ENCODE measurements at places on chromosomes 5 and 9.

DNA sequence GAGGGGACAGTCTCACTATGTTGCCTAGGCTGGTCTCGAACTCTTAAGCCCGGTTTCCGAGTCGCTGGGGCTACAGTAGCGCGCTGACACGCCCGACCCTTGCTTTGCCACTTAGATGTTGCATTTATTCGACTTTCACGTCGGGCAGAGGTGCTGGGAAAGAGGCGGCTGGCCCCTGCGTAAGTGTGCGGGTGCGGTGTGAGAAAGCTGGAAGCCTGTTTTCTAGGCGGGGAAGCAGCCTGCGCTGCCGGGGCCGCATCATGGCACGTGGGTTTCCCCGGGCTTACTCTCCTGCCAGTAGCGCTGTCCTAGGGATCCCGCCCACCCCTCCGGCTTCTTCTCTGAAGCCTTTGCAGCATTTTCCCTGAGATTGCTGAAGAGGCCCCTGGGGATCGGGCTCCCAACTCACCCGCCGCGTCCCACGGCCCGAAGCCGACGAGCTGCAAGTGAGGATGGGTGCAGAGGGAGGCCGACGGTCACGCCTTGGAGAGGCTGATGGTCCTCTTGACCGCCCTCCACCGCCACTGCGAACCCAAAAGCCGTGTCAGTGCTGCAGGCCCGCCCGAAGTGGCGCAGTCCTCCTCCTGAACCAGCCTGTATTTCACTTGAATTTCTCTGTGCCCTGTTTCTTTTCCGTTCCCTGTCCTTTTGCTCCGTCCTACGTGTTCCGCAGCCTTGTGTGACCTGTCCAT, 5.8 kb upstream of the TRIM41 start:
- peak; percentile 81 for DNase-seq

DNA sequence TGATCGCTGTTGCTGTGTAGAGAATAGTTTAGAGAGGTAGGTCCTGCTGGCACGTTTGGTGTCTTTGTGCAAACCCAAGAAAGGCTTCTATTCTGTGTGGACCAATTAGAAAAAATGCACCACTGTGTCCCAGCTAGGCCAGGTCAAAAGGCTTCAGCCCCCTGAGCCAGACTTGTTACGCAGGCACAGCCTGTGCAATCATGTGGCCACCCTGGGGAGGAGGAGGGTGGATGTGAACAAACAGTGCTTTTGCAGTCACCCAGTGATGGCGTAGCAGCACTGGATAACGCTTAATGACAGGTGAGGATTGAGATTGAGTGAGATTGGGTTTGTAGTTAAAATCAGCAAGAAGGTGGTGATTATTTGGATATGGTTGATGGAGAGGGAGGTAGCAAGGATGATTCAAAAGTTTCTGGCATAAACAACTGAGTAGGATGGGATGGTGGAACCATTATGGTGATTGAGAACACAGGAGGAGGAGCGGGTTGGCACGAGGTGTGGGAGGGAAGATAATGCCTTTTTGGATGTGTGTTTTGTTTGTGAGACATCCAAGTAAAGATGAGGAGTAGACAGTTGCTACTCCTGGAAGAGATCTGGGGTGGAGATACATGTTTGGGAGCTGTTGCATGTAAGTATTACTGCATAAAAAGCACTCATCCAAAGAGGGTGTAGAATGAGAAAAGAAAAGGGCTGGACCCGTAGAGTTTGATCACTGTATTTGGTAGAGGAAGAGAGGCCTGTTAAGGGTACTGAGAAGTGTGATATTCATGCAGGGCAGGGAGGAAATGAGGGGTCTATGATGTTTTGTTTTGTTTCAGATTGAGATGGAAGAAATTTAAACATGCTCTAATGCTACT, 6.7 kb downstream of the GCNT1 start:
- DNase-seq, result no peak

GRCh38 chr9:4435197-4435596, 55.1 kb upstream of the SLC1A1 start:
- DNase-seq, result peak; percentile 71

DNA sequence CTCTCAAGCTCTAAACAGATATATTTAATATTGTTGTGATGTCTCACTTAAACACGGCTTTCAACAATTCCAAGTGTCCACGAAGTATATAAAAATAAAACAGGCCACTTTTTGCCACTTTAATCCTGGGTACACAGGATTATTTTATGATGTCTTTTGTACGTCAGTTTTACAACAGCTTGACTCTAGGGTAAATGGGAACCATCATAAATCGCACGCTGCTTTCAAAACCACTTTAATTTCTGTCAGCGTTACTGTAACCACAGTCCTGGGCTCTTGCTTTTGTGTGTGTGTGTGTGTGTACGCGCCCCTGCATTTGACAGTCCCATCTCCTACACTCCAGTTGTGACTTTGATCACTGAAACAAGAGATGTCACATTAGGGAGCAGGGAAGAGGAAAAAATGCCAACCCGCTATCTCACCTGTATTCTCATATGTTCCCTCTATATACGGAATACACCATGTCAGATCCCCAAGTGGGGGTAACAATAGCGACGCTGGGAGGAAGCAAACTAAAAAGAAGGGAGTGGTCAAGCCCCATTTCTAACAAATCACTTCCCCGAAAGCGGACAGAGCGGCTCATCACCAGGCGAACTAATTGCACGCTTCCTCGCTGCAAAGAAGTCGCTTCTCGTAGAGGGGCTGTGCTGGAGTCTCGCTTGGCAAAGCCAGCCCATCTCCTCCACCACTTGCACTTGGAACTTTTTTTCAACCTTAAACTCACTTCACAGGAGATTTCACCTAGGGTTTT, 1.2 kb downstream of the BNC2 start:
- peak; percentile 44 for DNase-seq

DNA sequence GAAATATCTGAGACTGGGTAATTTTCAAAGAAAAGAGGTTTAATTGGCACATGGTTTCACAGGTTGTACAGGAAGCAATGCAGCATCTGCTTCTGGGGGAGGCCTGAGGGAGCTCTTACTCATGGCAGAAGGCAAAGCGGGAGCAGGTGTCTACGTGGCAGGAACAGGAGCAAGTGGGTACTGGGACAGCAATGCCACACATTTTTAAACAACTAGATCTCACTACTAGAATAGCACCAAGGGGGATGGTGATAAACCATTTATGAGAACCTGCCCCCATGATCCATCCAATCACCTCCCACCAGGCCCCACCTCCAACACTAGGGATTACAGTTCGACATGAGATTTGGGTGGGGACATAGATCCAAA, 47.6 kb upstream of the HOMER1 start:
- DNase-seq, result no peak

- no peak for DNase-seq
These were observed 4.0 kb upstream of the BARHL1 start for GRCh38 chr9:132578367-132578932.

DNA sequence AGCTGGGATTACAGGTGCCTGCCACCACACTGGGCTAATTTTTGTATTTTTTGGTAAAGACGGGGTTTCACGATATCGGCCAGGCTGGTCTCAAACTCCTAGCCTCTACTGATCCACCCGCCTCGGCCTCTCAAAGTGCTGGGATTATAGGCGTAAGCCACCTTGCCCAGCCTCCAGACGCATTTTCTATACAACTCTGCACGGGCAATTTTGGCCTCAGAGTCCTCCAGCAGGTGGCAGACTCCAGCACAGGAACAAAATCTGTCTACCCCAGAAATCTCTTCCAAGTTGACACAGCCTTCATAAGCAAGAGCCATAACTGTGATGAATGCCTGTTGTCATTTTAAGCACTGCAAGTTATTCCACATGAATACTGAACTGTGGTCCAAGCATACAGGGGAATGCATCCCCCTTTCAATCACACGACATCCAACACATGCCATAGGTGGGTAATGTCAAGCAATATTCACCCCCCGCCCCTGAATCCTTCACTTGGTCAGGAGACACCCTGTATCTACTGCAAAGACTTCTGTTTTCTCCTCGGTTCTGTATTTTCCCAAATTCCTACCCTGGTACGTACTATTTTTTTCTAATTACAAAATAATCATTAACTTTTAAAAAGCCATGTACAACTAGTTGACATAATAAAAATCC, 50.8 kb downstream of the ALDH7A1 start:
- DNase-seq, result peak; percentile 44

DNA sequence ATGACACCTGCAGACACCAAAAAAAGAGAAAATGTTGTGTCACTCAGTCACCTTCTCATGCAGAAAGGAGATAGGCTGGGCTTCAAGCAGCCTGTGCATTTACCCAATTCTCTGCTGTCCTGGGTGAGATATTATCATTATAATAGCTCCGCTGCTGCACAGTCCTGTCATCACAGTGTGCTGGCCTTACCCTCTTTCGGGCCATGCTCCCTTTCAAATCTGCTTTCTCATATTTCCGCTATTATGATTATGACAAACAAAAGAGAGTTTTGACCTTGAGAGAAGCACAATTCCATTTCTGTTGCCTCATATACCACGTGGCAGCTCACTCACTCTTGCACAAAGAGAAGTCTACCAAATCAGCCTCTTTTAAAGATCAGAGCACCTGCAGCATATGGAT, 1350.1 kb upstream of the ACO1 start:
- DNase-seq, result no peak

DNA sequence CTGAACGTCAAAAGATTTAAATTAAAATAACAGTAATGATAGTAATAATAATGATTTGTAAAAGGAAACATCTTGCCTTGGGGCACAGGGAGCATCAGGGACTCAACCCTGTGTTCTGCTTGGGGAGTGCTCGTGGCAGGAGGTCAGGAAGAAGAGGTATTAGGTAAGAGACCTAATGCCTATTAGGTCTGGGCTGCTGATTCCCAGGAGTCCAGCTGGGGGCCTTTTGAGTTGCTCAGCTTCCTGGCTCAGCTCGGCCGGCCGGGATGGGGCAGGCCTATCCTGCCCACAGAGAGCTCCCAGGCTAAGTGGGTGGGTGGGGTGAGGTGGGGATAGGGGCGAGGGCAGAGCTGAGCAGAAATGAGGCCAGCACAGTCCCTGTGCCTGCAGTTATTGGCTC, 17.5 kb downstream of the LMX1B start:
- DNase-seq, result peak; percentile 80

- peak; percentile 85 for DNase-seq
These were observed 10.3 kb downstream of the WWC1 start for GRCh38 chr5:168301593-168302390.

- peak; percentile 10 for DNase-seq
These were observed 88.5 kb upstream of the SLC27A6 start for GRCh38 chr5:128876569-128877382.

GRCh38 chr5:55557123-55557522, 22.4 kb upstream of the PLPP1 start:
- no peak for DNase-seq

DNA sequence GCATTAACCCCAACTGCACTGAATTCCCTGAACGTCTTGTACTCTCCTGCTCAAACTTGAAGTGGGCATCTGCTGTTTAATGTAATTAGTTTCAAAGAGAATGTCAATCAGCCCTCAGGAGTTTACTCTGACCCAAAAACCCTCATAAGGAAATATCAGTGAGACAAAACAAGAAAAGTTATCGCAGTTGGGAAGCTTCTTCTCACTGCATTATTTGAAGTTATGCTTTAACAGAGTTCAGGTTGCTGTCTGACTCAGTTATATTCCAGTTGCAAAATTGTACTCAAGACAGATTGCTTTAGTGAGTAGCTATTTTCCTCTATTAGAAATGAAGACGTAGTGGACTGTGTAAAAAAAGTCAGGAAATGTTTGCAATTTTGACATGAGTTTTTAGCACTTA, 52.1 kb downstream of the PPIC start:
- DNase-seq, result no peak

GRCh38 chr5:130805648-130806047, 359.4 kb downstream of the HINT1 start:
- no peak for DNase-seq

GRCh38 chr9:112334432-112334841, 1.0 kb upstream of the PTBP3 start:
- DNase-seq, result no peak

DNA sequence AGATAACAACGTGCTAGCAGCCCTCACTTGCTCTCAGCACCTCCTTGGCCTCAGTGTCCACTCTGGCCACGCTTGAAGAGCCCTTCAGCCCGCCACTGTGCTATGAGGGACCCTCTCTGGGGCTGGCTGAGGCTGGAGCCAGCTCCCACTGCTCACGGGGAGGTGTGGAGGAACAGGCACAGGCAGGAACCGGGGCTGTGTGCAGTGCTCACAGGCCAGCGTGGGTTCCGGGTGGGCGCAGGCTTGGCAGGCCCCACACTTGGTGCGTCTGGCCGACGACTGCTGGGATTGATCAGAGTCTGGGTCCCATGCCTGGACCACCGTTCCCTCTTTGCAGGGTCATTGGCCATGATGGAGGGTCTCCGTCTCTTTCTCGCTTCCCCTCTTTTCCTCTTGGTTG, 194.3 kb upstream of the GRAMD2B start:
- no peak for DNase-seq

- DNase-seq, result peak; percentile 35
These were observed 96.5 kb downstream of the PRRT1B start for GRCh38 chr9:131641618-131642495.

DNA sequence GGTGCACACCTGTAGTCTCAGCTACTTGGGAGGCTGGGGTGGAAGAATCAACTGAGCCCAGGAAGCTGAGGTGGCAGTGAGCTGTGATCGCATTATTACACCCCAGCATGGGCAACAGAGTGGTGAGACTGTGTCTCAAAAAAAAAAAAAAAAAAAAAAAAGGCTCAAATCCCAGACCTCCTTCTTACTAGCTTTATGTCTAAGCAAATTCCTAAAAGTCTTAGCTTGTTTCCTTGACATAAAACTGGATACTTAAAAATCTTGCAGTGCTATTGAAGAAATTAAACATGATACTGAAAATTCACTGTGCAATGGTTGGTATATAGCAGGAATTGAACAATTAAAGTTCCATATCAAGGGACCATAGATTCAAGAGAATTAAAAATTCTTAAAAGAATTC, 45.0 kb downstream of the PCDHGC5 start:
- no peak for DNase-seq

DNA sequence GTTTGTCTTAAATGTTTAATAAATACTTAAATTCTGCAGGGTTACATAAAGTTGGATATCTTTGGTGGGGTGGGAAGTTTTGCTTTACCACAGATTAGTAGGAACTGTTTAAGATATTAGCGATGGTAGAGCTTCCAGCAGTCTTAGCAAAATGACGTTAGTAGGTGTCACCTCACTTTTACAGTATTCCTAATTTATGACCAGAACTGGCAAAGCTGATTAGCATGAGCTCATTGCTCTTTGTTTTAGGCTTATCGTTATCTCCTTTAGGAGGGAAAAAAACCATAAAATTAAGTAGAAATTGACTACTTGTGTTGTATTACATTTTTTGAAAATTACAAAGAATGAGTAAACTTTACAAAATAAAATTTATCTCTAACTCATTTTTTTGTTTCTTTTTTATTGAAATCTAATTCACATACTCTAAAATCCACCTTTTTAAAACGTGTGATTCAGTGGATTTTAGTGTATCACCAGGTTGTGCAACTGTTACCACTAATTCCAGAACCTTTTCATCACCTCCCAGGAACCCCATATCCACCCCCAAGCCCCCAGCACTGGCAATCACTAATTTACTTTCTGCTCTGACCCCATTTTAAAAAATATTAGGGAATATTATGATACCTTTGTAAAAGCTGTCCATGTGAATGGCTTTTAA, 129.5 kb downstream of the TRIO start:
- DNase-seq, result no peak

DNA sequence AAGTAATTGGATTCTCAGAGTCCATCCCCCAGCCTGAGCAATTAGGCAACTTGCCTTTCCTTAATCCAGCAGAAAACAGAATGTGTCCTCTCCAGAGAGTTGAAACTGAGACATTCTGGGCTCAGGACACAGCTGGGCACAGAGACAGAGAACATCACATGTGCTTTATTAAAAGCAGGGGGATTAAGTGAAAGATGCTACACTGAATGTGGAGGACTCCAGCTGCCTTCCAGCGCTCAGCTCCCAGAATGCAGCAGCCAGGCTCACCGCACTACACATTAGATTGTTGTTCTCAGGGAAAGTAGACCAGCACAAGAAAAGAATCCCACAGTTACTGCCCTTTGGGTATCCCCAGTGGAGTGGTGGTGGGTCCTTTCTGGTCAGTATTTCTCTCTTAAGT, 141.6 kb upstream of the IL12B start:
- DNase-seq, result no peak
